ENCODE measurements at places on chromosomes 11 and 22.
A peak's percentile ranks its signal among the peaks of the same experiment; 100 is the strongest.

- DNase-seq, result no peak
Observed at GRCh38 chr22:33300165-33300564, 242.0 kb upstream of the SYN3 start.

GRCh38 chr11:122050021-122050690, 65.9 kb downstream of the BLID start:
- no peak for DNase-seq

- DNase-seq, result no peak
Observed at GRCh38 chr22:23397008-23397612, 183.0 kb downstream of the IGLL1 start.

DNA sequence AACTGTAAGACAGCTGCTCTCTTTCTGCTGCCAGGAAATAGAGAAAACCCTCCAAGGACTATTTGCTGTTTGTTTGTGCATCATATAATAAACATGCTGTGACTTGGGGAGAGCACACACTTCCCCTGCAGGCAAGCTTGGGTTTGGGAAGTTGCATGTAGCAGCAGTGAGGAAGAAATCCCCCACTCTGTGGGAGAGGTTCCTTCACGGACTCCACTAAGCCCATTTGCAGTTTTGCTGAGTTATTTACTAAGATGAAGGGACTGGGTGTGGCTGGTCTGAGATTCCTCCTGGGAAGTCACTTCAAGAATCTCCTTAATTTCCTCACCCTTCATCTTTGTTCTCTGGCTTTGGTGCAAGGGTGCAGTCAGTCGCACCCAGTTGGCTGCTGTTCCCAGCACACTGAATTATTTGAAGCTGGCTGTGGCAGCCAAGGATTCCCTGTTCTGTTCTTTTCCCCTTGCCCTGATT, 104.9 kb downstream of the ARFGAP2 start:
- DNase-seq, result peak; percentile 37

- no peak for DNase-seq
Observed at GRCh38 chr22:22897091-22897490, 9.5 kb downstream of the IGLL5 start.

DNA sequence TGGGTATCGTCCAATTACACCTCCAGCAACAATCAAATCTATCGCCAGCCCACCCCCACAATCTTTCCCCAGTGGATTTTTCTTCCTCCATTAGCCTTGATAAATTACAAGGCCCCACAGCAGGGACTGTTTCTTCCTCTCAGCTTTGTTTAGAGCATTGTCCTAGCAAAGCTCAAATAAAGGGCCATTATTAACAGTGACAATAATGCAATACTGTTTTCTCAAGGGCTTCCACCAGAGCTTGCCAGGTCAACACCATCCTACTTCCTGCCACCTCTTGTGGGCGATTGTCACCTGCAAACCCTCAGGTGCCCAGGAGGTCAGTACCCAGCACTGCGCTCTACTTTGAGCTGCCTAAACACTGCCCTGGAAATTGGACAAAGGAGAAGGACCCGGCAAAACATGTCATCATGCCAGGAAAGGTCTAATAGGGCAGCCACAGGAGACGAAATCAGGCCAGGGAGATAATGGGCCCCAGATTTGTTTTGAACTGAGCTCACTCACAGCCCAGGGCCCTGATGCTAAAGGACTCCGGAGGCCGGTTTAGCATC, 95.2 kb downstream of the ABTB2 start:
- peak; percentile 79 for DNase-seq

DNA sequence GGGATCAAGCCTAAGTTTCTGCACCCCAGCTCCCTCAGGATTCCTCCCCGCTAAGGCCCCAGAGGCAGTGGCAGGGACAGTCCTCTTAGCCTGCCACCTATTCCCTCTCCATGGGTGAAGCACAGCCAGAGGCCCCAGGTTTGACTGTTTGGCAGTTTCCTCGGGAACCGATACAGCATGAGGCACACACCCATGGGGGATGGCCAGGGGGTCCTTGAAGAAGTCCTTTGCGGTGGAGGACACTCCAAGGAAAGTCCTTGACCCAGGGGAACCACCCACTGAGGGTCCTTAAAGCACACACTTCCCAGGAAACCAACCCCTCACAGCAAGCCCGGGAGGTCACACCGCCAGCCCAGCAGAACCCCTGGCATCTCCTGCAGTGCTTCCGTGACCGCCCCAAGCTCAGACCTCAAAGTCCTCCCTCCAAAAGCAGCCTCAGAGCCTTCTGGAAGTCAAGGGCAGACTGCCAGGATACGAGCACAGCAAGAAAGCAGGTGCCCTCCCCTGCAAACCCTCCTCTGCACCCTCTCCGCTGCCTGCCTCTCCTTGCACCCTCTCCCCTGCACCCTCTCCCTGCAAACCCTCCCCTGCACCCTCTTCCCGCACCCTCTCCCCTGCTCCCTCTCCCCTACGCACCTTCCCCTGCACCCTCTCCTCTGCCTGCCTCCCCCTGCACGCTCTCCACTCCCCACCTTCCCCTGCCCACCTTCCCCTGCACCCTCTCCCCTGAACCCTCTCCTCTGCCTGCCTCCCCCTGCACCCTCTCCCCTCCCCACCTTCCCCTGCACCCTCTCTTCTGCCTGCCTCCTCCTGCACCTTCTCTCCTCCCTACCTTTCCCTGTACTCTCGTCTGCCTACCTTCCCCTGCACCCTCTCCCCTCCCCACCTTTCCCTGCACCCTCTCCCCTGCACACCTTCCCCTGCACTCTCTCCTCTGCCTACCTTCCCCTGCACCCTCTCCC, 1.4 kb downstream of the SIGIRR start:
- DNase-seq, result no peak

DNA sequence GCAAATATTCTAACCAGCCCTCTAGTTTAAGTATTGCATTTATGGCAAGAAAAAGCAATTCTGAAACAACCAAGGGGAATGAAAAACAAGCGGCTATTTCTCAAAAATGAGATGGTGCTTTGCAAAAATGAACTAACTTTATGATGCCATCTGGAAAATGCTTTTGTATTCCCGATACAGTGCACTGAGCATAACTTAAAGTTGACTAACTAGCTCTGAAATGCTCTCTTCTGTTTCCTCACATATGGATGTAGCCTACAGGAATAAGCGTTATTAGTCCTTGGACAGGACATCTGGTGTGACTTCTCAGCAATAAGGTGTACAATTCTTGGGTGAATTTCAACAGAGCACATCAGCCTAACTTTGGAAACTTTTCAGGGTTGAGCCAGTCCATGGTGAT, 228.2 kb upstream of the DDI1 start:
- DNase-seq, result no peak

GRCh38 chr11:60977836-60978235, 6.4 kb downstream of the CD6 start:
- DNase-seq, result no peak

DNA sequence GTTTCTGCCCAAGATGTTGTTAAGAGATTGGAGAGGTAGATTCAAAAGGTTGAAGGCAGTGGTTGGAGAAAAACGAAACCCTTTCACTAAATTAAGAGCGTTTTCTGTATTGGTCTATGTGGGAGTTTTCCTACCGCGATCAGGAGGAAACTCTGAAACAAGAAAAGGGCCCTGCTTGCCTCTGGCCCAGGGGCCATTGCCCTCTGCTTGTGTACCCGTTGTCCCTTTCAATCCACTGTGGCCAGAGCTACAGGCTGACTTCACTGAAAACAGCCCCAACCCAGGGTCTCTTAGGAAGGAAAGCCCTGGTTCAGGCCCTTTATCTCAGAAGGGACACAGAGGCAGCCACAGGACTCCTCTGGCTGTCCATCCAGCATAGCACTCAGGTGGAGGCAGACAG, 99.1 kb downstream of the CSNK2A3 start:
- DNase-seq, result no peak

DNA sequence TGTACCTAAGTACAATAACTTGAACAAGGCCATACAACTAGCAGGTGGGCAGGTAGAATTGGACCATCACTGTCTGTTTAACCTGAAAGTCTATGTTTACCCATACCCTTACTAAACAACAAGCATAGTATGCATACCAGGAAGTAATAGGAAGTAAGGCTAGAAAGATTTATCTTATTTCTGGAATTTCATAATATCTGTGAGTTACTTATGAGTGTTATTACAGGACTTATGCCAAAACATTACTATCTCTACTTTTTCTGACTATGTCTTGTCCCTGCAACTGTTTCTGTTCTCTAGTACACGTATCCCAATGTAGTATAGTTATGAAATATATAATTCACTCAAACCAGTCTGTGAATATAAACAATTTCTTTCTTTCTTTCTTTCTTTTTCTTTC, 1400.8 kb upstream of the TENM4 start:
- DNase-seq, result no peak
